Trophoblast cell (in vitro differentiated cells and primary cell): ENCODE measurements at places on chromosomes 7 and 10.

GRCh38 chr7:68414631-68415425, 1183.4 kb upstream of the AUTS2 start:
- DNase-seq: no peak
- no peak overlapping the region for H3K27ac ChIP-seq
- no peak overlapping the region for H3K4me3 ChIP-seq
- H3K4me1 ChIP-seq: no peaks in the 10 kb centered on the region

DNA sequence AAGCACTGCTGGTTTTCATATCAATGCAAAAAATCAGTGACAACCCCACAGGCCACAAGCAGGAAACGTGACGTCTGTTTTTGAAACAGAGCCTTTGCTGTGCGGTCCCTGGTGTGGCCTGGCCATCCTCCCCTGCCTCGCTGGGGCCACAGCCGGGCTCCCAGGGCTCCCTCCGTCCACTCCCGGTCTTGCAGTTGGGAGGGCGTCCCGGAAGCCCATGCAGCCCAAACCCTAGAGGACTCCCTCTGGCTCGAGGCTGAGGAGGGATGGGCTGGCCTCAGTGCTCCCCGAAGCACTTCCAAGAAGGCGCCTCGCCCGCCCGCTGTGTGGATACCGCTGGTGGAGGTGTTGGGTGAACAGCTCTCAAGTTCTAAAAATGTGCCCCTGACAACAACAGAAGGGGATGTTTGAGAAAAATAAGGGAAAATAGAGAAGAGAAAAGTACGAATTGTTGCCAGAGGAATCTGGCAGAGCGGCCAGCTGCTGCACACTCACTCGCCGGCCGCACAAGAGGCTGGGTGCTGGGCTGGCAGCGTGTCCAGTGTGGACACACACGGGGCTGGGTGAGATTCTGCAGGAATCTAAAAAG, 73.5 kb downstream of the ZRANB1 start:
- no peak overlapping the region for H3K27ac ChIP-seq
- peaks cover 14% of the 10 kb centered on the region for H3K4me1 ChIP-seq
- no peak for DNase-seq
- no peak overlapping the region for H3K4me3 ChIP-seq
- peaks cover 19% of the 10 kb centered on the region for H3K36me3 ChIP-seq
- H3K27me3 ChIP-seq: no peaks in the 10 kb centered on the region

- H3K4me3 ChIP-seq: no peak overlapping the region
- H3K4me1 ChIP-seq: peaks cover 3% of the 10 kb centered on the region
- no peaks in the 10 kb centered on the region for H3K27me3 ChIP-seq
- H3K27ac ChIP-seq: no peak overlapping the region
- no peak for DNase-seq
These were observed 121.6 kb downstream of the SH2D4B start for GRCh38 chr10:80659289-80659688.

- H3K36me3 ChIP-seq: no peaks in the 10 kb centered on the region
- no peak overlapping the region for H3K27ac ChIP-seq
- H3K4me3 ChIP-seq: no peak overlapping the region
- DNase-seq: no peak
These were observed 8.0 kb upstream of the FRA10AC1 start for GRCh38 chr10:93710333-93710909.

GRCh38 chr10:58412502-58412961, 27.3 kb downstream of the TFAM start:
- no peak overlapping the region for H3K27ac ChIP-seq
- H3K27me3 ChIP-seq: no peaks in the 10 kb centered on the region
- no peaks in the 10 kb centered on the region for H3K36me3 ChIP-seq
- H3K4me3 ChIP-seq: no peak overlapping the region
- H3K4me1 ChIP-seq: no peaks in the 10 kb centered on the region

DNA sequence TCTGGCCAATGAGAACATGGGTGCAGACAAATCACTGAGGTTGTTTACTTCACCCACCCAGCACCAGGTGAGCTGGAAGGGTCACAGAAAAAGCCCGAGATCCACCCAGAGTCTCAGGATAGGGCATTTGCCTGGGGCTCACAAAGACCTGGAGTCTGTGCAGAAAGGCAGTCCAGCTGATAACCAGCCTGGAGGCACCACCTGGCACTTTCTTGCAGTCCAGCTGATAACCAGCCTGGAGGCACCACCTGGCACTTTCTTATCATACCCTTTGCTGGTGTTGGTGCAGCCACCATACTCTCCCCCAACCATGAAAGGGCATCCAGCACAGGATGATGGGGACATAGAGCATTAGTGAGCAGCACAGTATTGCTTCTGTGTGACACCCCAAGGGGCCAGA, 104.1 kb downstream of the PPP1R3C start:
- H3K4me3 ChIP-seq: no peak overlapping the region
- H3K27me3 ChIP-seq: no peaks in the 10 kb centered on the region
- H3K36me3 ChIP-seq: no peaks in the 10 kb centered on the region
- H3K27ac ChIP-seq: no peak overlapping the region
- DNase-seq: no peak
